ENCODE measurements at places on chromosomes 13 and 19.

DNA sequence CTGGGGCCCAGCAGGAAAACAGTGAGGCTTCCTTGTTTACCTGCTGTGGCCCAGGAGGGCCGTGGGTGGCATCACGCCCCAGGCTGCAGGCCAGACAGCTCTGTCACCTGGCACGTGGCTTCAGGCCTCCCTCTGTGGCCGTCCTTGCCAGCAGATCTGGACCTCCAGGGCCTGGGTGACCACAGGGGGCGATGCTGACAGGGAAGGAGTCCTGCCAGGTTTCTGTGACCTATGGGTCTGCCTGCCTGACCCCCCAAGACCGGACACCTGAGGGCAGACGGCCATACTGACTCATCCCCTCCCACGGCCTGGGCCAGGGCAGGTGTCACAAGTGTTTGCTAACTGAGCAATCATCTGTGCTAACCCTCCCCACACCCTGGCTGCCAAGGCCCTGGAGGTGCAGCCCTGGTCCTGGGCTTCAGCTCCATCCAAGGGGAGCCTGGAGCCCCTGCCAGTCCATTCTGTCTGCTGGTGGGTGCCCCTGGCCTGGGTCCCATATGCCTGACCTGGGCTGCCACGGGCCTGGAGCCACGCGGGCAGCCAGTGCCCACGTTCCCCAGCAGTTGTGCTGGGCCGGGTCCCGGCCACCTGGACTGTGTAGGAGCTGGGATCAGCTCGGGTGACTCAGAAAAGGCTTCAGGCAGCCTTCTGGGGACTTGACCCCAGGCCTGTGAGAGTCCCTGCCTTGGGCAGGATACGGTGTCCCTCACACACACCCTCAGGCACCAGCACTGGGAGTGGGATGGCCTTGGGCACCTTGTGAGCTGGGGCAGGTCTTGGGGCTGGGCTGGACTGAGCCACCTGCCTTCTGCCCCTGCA is 3.7 kb downstream of the CDC34 start:
- no peak for DNase-seq

GRCh38 chr13:91278888-91279287 is 68.6 kb upstream of the MIR17HG start:
- no peak for DNase-seq

- DNase-seq: no peak
Observed at GRCh38 chr13:98675066-98675465, 77.4 kb downstream of the SLC15A1 start.

DNA sequence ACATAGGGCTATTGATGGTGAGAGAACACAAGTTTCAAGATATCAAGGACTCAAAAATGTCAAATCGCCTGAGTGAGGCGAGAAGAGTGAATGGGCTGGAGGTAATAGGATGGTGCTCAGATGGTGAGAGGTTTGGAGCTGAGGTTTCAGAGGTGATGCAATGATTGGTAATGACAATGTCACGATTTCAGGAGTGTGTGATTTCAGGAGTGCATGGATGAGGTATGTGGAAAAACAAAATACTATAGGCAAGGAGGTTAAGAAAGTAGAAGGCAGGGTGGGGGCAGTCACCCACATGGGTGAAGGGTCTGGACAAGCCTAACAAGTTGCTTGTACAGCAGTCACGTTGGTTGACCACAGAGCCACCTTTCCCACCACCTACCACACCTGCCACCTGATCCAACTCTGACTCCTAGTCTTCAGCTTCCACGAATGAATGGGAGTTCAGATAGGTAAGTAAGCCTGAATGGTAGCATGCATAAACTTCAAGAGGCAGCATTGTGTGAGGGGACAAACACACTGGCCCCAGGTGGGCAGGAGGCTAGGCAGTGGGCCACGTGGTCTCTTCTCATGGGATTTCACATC is 71.5 kb downstream of the RUBCNL start:
- no peak for DNase-seq

GRCh38 chr13:45194081-45194939 is 6.5 kb downstream of the KCTD4 start:
- no peak for DNase-seq

DNA sequence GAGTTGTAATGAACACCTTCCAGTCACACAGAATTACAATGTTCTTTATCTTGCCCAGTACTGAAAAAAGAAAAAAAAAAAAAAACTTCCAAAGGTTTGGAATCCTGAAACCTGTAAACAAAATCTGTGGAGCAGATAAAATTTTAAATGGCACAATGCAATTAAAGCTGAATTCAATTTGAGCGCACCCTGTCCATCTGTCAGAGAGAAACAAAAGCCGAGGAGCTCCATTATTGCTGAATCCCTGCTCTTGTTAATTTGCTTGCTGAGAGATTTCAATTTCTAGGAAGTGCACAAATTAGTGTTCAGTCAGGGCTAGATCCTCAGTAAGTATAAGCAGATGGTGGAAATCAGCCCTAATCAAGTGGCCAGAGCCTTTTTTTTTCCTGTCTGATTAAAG is 65.2 kb downstream of the DACH1 start:
- DNase-seq: no peak

DNA sequence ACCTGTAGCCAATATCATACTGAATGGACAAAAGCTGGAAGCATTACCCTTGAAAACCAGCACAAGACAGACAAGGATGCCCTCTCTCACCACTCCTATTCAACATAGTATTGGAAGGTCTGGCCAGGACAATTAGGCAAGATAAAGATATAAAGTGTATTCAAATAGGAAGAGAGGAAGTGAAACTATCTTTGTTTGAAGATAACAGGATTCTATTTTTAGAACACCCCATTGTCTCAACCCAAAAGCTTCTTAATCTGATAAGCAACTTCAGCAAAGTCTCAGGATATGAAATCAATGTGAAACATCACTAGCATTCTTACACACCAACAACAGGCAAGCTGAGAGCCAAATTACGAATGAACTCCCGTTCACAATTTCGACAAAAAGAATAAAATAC is 17.8 kb upstream of the CCNA1 start:
- DNase-seq: no peak

- peak; percentile 81 for DNase-seq
Observed at GRCh38 chr13:97367016-97367822, 66.8 kb upstream of the RAP2A start.

DNA sequence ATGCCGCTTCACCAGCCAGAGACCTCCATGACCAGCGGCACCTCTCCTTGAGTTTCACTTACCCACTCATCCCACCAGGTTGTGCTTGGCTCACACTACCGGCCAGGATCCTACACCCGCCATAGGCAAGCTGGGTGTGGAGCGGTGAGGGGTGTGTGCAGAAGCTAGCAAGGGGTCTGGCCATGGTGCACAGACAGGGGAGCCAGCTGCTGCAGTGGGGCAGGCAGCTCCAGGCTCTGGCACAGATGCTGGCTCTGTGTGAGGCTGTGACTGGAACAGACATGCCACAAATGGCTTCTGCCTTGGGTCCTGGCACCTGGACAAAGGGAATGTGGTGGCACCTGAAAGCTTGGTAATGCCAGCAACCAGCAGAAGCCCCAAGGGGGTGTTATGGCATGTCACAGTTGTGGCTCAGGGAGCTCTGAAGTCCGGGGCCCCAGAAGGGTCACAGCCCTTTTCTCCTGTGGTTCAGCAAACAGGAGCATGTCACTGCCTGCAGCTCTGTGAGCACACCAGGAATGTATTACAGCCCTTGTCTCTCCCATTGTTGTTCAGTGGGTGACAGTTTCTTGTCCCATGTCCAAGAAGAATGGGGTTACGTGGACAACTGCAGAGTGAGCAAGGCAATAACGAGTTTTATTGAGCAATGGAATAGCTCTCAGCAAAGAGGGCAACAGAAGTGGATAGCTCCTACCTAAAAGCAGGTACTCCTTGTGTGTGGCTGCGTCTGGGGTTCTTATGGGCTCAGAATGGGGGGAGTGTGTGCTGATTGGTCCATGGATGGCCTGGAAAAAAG is 2791.0 kb upstream of the PCDH20 start:
- DNase-seq: no peak

- DNase-seq: peak; percentile 56
Observed at GRCh38 chr13:80141123-80141849, 199.6 kb downstream of the SPRY2 start.

- DNase-seq: peak; percentile 57
Observed at GRCh38 chr13:32538143-32538620, 413 bp downstream of the N4BP2L2 start.

DNA sequence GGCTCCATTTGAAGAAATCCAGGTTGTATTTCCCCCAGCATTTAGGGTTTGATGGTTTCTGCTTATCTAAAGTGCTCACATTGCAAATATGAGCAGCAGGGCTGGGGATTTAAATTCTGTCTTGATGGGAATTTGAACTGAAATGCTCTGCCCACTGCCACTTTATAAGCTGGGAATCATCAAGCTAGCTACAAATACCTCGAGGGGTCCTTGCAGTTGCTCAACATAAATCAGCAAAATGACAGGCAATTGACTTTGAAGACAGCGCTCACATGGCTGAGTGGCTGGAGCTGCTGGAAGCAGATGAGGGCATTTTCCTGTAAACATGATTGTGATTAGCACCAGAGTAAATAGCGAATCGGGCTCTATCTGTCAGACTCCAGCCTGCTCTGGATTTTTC is 39.4 kb upstream of the MEDAG start:
- no peak for DNase-seq

DNA sequence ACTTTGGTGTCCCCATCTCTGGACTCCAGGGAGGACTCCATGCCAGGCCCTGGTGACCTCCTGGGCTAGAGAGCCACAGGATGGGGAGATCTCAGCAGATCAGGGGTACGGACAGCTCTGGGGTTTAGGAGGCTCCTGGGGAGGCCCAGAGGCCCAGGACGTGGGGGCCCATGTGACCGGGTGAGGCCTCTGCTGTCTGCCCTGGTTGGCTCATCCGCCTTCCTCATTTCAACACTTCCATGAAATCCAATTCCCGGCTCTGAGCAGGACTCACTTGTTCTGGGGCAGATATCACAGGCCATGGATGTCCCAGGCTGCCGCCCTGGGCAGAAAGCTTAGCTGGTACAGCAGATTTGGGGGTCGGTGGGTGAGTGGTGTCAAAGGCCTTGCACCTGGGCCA is 1.1 kb upstream of the PRAM1 start:
- DNase-seq: no peak

GRCh38 chr19:40717325-40717879 is 490 bp downstream of the ITPKC start:
- DNase-seq: no peak

DNA sequence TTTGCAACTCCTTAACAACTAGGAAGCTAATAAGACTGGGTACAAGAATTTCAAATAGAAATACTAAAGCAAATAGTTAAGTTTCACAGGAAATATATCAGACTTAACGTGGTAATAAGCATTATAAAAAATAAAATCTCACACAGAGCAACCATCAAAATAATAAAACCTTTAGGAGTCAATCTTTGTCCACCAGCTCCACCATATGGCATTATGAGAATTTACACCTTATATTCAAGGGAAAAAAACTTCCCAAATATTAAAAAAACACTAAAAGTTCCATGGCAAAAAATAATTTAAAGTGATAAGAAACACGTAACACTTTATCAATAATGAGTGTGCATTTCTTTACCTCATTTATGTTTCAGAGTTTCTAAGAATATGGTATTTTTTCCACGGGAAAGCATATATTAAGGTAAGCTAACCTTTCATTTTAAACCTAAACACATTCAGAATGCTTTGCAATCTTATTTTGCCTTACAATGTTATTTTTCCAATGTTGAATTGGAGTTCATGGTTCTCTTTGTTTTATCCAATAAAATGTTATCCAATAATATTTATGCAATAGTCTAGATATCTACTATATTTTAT is 423.2 kb upstream of the SGCG start:
- no peak for DNase-seq

DNA sequence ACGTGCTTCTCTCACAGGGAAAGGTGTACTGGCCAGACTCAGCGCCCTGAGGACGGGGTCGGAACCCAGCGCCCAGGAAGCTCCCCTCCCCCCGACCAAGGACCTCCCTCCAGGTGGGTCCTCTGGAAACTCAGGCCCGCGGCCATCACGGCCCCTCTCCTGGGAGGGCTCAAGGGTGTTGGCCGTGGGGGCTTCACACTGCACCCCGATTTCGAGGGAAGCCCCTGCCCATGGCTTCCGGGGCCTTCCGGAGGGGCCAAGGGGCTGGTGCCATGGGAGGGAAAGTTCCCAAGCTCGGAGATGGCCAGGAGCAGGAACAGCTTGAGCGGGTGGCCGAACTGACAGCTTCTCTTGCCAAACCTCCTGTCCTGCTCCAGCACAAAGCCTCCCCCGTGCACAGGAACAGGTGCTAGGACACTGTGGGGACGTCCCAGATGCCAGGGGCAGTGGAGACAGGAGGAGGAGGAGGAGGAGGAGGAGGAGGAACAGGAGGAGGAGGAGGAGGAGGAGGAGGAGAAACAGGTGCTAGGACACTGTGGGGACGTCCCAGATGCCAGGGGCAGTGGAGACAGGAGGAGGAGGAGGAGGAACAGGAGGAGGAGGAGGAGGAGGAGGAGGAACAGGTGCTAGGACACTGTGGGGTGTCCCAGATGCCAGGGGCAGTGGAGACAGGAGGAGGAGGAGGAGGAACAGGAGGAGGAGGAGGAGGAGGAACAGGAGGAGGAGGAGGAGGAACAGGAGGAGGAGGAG is 10.0 kb downstream of the SBNO2 start:
- DNase-seq: no peak

DNA sequence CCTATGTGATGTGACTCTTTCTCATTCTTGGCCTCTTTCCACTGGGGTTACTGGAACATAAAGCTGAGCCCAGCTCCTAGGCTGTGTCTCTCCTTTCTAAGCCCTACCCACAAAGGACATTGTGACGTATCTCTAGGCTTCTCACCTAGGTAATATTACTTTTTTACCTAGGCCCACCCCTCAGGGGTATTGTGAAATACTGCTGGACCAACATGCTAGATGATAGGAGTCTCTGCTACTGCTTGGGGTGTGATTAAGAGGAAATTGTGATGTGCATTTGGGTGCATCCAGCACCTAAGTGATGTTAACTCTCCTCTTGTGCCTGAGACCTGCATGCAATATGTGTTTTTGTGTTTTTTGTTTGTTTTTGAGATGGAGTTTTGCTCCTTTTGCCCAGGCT is 22.8 kb upstream of the ZNF254 start:
- no peak for DNase-seq

DNA sequence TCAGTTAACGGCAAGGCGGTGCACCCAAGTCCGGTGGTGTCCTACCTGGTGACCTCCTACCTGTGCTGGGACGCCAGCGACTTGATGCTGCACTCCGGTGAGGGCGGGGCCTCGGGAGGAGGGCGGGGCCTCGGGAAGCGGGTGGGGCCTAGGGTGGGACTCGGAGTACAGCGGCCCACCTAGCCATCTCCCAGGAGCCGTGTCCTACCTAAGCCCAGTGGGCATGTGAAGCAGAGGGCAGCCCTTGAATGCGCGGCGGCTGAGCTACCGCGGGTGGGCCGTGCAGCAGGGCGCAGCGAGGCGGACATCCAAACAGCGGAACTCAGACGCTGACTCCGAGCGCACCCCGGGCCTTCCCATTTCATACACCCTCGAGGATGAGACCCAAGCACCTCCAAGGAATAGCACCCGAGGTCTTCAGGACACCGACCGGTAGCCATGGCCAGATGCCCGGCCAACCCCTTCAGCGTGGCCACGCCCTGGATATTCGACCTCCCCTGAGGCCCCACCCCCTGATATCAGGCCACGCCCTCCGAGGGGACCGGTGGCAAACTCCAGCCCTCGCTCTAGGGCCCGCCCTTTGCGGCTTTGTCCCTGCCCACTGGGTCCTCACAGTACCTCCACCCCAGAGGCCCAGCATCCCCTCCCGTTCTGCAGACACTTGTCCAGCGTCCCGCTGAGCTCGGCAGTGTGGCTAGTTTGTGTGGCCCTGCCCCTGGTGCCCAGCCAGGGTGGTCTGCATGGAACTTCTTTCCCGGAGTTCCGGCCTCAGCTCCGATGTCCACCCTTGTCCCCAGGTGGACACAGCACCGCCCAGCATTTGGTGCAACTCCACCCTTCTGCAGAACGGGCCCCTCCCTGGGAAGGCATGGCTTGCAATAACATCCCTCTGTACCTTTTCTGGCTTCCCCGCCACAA is 5.4 kb downstream of the KLK1 start:
- peak; percentile 72 for DNase-seq

- peak; percentile 93 for DNase-seq
Observed at GRCh38 chr13:109945206-109945960, 159.0 kb upstream of the IRS2 start.

All from foreskin fibroblast (primary cell).